Naive thymus-derived CD8-positive, alpha-beta T cell (primary cell): ENCODE measurements at places on chromosomes 1 and 21. TPM values are rescaled to one million over a fixed set of nuclear protein-coding genes. Genes with fewer than 3 reads are reported as not detected.

The STIL gene
- total RNA-seq: 0.85 TPM

The OR14K1 gene
- not detected for total RNA-seq

The ACTN2 gene
- total RNA-seq: not detected

The THEM5 gene
- not detected for total RNA-seq

The CR1L gene
- not detected for total RNA-seq

GRCh38 chr1:11537854-11538591 is 59.1 kb downstream of the DISP3 start:
- no peak overlapping the region for H3K4me3 ChIP-seq
- H3K27me3 ChIP-seq: peaks cover 4% of the 10 kb centered on the region
- H3K27ac ChIP-seq: no peak overlapping the region
- DNase-seq: no peak

DNA sequence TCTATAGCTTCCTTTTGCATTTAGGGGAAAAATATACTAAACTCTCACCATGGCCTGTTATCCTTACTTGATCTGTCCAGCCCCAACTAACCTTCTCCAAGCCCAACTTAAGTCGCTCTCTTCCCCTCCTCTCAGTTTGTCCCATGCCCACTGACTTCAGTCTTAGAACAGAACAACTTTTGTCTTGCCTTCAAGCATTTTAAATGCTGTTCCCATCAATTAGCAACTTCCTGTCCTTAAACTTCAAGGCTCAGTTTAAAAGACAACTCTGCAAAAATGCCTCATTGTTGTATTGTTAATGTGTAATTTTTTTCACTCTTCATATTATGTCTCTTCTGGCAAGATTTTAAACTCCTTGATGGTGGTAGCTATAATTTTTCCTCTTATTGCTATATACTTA is 526.9 kb downstream of the NEGR1 start:
- no peak overlapping the region for H3K27ac ChIP-seq
- H3K27me3 ChIP-seq: no peaks in the 10 kb centered on the region
- no peak overlapping the region for H3K4me3 ChIP-seq
- DNase-seq: no peak
- H3K4me1 ChIP-seq: no peaks in the 10 kb centered on the region
- no peaks in the 10 kb centered on the region for H3K36me3 ChIP-seq

DNA sequence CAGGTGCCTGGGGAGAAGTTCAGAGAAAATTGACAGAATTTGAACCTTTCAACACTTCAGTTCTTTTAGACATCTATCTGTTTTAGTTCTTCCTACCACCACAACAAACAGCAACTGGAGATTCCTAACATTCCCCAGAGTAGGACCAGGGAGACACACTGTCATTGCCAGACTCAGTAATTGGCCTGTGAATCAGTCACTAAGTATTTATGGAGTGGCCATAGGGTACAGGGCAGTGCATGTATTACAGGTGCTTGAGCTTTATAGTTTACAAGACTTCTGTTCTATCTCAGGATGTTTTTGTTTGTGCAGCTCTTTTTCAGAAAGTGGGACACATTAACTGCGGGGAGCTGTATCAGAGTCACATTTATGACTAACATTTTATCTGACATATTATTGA is 1.7 kb downstream of the CDC14A start:
- peaks cover 45% of the 10 kb centered on the region for H3K4me1 ChIP-seq
- DNase-seq: no peak
- H3K27ac ChIP-seq: peak overlapping the region; percentile 94
- peaks cover 36% of the 10 kb centered on the region for H3K36me3 ChIP-seq

DNA sequence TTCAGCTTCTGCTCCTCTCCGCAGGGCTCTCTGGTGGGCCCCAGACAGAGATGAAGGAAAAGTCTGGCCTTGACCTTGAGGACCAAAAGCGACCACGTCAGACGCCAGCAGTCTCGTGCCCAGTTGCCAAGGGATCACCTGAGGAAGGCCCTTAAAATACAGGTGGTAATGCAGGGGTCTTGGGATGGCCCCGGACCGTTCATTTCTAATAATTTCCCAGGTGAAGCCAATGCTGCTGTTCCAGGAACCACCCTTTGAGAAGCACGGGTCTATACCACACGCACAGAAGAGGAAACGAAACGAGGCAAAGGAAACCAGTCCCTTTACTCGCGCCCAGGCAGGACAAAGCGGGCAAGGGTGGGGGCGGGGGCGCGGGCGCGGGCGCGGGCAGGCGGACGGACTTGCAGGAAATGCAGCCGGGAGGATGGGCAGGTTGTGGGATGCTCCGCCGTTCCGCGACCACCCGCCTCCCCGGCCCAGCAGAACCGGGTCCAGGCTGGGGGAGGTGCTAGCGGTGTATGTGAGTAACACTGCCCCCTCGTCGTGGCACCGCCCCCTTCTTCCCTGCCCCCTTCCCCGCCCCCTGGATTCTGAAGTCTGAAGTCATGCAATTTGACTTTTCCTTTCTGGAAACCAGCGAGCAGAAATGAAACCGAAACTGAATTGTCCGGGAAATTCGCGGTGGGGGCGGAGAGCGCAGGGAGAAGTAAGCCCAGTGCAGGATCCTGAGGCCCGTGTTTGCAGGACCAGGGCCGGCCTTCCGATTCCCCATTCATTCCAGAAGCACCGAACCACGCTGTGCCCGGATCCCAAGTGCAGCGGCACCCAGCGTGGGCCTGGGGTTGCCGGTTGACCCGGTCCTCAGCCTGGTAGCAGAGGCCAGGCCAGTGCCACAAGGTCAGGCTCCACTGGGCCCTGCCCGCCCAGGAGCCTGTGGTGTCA is 5.8 kb upstream of the MX1 start:
- peak; percentile 40 for DNase-seq
- no peaks in the 10 kb centered on the region for H3K27me3 ChIP-seq
- peak overlapping the region; percentile 77 for H3K4me3 ChIP-seq
- H3K4me1 ChIP-seq: peaks cover 60% of the 10 kb centered on the region
- no peaks in the 10 kb centered on the region for H3K36me3 ChIP-seq
- peak overlapping the region; percentile 91 for H3K27ac ChIP-seq

DNA sequence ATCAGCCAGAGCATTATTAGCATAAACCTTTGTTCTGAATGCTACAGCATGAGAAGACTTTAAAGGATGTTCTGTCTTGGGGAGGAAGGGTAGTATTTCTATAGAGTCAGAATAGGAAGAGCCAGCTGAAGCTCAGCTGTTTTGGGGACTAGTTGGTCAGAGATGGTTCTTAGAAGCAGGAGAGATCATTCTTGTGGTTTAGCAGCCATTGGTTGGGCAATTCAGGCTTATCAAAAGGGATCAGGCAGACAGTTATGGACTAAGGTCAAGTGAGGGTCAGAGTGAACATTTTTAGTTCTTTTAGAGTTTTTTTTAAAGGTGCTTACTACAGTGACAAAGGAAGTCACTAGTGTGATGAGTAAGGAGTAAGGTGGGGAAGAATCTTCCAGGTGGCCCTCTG is 245.5 kb downstream of the RPS6KC1 start:
- no peaks in the 10 kb centered on the region for H3K4me1 ChIP-seq
- no peak overlapping the region for H3K4me3 ChIP-seq
- no peak overlapping the region for H3K27ac ChIP-seq
- no peaks in the 10 kb centered on the region for H3K27me3 ChIP-seq

- no peak for DNase-seq
- H3K4me1 ChIP-seq: no peaks in the 10 kb centered on the region
- peaks cover 5% of the 10 kb centered on the region for H3K27me3 ChIP-seq
- H3K36me3 ChIP-seq: no peaks in the 10 kb centered on the region
- no peak overlapping the region for H3K27ac ChIP-seq
These were observed 105.2 kb downstream of the PCP4 start for GRCh38 chr21:39972471-39972870.

- no peak overlapping the region for H3K27ac ChIP-seq
- no peak overlapping the region for H3K4me3 ChIP-seq
- peak; percentile 35 for DNase-seq
- H3K27me3 ChIP-seq: peaks cover 45% of the 10 kb centered on the region
- H3K4me1 ChIP-seq: peaks cover 13% of the 10 kb centered on the region
These were observed 8.2 kb downstream of the HAPLN2 start for GRCh38 chr1:156627313-156627880.

DNA sequence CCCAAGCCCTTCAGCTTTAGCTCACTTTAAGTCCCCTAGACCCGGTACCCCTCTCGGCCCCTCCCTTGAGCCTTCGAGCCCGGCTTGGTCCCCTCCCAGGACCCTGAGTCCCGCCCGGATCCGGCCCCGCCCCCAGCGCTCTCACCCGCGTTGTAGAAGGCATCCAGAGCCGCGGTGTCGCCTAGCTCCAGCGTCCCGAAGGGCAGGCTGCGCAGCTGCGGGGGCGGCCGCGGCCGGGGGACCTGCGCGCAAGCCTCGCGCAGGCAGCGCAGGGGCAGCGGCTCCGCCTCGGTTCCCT is 699 bp downstream of the MAP3K6 start:
- H3K4me3 ChIP-seq: peak overlapping the region; percentile 87
- H3K36me3 ChIP-seq: no peaks in the 10 kb centered on the region
- DNase-seq: peak; percentile 69

- no peaks in the 10 kb centered on the region for H3K4me1 ChIP-seq
- no peak for DNase-seq
- H3K36me3 ChIP-seq: peaks cover 3% of the 10 kb centered on the region
- no peak overlapping the region for H3K4me3 ChIP-seq
- no peak overlapping the region for H3K27ac ChIP-seq
These were observed 109.4 kb downstream of the NAV1 start for GRCh38 chr1:201648066-201648906.

- H3K27me3 ChIP-seq: no peaks in the 10 kb centered on the region
- H3K27ac ChIP-seq: no peak overlapping the region
- no peak overlapping the region for H3K4me3 ChIP-seq
- H3K4me1 ChIP-seq: peaks cover 30% of the 10 kb centered on the region
- DNase-seq: no peak
These were observed 68.4 kb downstream of the AK5 start for GRCh38 chr1:77350012-77350770.

GRCh38 chr1:226598455-226598849 is 49.9 kb downstream of the STUM start:
- no peak overlapping the region for H3K4me3 ChIP-seq
- H3K4me1 ChIP-seq: no peaks in the 10 kb centered on the region
- no peak for DNase-seq
- H3K27me3 ChIP-seq: no peaks in the 10 kb centered on the region

DNA sequence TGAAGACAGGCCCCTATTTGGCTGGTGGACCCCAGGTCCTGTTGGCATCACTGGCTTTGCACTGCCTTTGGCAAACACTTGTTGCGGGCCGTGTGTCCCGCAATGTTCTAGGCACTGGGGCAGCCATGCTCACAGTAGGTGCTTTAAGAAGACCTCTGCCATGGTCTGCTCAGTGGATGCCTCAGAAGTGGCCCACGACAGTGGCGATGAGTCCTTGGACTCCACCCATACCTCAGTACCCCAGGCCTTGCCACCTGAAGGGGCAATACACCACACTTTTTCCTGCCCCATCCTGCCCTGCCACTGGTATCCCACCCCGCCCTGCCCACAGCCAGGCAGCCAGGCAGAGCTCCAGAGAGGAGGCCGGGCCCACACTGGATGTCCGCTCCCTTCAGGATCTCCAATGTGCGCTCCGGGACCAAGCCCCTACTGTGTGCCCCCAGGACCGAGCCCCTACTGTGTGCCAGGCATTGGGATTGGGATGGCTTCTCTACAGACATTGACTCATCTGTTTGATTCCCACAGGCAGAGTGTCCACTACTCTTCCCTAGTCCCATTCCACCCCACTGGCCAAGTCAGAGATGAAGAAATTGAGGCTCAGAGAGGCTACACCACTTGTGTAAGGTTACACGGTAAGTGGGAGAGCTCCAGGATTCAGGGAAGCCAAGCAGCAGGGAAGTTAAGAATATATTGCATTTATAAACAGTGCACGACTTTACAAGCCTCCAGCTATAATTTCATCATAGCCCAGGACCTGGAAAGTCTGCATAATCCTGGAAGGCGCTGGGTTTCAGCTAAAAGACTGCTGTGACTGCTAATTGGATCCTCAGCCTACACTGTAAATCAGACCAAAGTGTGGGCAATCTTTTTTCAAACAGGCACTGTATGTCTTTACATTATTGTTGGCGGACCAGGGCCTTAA is 101.6 kb downstream of the DMRTB1 start:
- H3K4me3 ChIP-seq: no peak overlapping the region
- no peaks in the 10 kb centered on the region for H3K36me3 ChIP-seq
- no peak overlapping the region for H3K27ac ChIP-seq
- peaks cover 11% of the 10 kb centered on the region for H3K4me1 ChIP-seq

DNA sequence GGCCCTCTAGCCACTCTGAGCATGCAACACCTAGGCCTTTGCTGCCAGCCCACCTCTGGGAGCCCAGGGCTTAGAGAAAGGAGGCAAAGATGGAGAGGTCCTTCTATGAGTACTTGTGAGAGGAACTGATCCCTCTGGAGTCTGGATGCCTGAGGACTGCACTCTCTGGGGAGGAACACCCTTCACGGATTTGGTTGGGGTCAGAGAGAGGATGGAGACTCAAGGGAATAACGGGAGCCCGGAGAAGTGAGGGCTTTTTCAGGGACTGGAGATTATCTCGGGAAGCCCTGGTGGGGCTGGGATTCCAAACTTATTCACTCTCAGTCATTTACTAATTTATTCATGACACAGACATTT is 413 bp upstream of the C1orf232 start:
- H3K36me3 ChIP-seq: no peaks in the 10 kb centered on the region
- peaks cover 21% of the 10 kb centered on the region for H3K4me1 ChIP-seq
- H3K27me3 ChIP-seq: no peaks in the 10 kb centered on the region
- H3K4me3 ChIP-seq: peak overlapping the region; percentile 86
- DNase-seq: no peak
- H3K27ac ChIP-seq: peak overlapping the region; percentile 90

DNA sequence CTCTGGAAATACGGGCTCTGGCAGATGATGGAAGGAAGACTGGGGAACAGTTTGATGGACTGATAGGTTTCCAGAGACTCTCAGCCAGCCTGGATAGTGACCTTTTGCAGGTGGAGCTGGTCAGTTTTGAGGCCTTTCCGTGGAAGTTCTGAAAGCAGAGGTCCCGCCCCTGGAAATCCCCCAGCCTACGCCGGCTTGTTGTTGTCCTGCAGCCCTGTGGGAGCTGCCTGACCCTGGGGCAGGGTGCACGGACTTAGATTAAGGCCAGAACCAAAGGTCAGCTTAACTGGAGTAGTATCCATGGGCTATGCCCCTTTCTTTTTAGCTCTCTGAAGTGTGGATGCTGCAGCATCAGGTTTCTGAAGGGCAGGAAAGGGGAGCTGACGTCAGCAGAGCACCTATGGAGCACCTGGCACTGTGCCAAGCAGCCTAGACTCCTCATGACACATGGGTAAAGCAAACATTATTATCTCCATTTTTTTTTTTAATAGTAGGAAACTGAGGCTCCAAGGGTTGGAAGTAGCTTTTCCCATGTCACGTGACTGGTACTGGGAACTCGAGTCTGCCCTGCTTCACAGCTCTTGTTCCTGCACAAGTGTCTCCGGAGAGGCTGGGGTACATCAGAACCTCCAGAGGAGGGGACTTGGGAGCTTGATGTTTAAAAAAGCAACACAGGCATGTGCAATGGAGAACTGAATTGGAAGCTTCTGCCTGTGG is 38.5 kb downstream of the IER5 start:
- DNase-seq: no peak
- H3K4me3 ChIP-seq: no peak overlapping the region
- H3K27ac ChIP-seq: no peak overlapping the region
